MCF 10A (cell line): ENCODE measurements at places on chromosomes 2 and 18.

DNA sequence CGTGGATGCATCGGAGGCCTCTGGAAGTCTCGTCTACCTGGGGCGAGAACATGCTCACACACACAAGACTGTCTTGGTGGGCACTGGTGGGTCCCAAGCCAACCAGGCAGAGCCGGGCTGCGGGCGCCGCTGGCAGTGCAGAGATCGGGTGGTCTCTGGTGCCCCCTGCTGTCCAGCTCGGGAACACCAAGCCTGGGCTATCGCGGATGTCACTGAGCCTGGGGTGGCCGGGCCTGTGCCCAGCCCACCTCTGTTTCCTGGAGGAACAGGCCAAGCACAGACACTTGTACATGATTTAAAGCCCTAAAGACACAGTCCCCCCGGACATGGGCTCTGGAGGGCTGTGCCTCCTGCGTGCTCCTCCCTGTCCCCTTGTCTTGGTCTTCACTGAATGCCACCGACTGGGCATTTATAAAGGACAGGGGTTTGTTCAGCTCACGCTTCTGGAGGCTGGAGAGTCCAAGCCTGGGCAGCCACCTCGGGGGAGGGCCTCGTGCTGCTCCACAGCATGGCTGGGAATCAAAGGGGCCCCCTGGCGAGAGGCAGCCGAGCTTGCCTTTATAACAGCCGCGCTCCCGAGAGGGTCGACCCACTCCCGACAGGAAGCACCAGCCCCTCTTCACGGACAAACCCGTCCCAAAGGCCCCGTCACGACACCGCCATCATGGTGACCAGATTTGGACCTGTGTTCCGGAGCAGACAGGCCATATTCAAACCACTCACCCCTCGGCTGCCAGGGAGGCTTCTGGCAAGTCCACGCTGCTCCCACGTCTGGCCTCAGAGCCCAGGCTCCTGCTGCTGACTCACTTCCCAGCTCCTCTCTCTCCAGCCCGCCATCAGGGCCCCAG is 3.6 kb upstream of the OTOS start:
- H3K4me3 ChIP-seq, result no peak overlapping the region
- no peak overlapping the region for H3K27ac ChIP-seq
- H3K4me1 ChIP-seq, result no peaks in the 10 kb centered on the region
- H3K27me3 ChIP-seq, result peaks cover 24% of the 10 kb centered on the region

GRCh38 chr2:96409081-96409819 is 73.7 kb downstream of the NCAPH start:
- H3K36me3 ChIP-seq, result no peaks in the 10 kb centered on the region
- peak overlapping the region; percentile 20 for H3K27ac ChIP-seq
- peaks cover 23% of the 10 kb centered on the region for H3K4me1 ChIP-seq
- H3K27me3 ChIP-seq, result peaks cover 12% of the 10 kb centered on the region
- no peak overlapping the region for H3K4me3 ChIP-seq

GRCh38 chr2:126857502-126857901 is 41.2 kb upstream of the TEX51 start:
- H3K27ac ChIP-seq, result no peak overlapping the region
- no peak for DNase-seq
- H3K4me3 ChIP-seq, result no peak overlapping the region
- peaks cover 17% of the 10 kb centered on the region for H3K27me3 ChIP-seq
- H3K4me1 ChIP-seq, result no peaks in the 10 kb centered on the region

DNA sequence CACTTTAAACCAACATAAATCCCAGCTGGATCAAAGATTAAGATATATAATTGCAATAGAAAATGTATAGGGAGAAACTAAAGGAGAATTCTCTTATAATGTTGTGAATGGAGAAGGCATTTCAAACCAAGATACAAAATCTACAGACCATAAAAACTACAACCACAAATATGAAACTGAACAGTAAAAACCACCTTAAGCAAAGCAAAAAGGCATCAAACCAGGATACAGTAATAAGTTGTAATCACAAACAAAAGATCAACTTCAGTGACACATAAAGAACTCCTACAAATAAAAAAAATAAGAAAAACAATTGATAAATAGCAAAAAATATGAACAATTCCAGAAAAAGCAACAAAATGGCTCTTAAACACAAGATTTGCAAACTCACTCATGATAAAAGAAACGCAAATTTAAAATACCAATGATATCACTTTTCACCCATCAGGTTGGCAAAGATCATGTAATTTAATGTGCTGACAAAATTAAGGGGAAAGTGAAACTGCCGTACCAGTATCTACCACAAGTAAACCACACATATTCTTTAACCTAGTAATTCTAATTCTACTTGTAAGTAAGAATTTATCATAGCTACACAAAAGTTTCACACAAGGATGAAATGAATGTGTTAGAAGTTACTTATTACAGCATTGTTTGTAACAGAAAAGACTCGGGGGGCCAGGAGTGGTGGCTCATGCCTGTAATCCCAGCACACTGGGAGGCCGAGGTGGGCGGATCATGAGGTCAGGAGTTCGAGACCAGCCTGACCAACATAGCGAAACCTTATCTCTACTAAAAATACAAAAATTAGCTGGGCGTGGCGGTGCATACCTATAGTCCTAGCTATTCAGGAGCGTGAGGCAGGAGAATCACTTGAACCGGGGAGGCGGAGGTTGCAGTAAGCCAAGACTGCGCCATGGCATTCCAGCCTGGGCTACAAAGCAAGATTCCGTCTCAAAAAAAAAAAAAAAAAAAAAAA is 101.9 kb downstream of the USP34 start:
- H3K4me3 ChIP-seq, result no peak overlapping the region
- H3K27me3 ChIP-seq, result no peaks in the 10 kb centered on the region
- H3K36me3 ChIP-seq, result peaks cover 54% of the 10 kb centered on the region

- H3K36me3 ChIP-seq, result peaks cover 4% of the 10 kb centered on the region
- no peak for DNase-seq
- H3K4me1 ChIP-seq, result peaks cover 8% of the 10 kb centered on the region
Measured at GRCh38 chr2:108565778-108566375, 31.6 kb downstream of the LIMS1 start.

DNA sequence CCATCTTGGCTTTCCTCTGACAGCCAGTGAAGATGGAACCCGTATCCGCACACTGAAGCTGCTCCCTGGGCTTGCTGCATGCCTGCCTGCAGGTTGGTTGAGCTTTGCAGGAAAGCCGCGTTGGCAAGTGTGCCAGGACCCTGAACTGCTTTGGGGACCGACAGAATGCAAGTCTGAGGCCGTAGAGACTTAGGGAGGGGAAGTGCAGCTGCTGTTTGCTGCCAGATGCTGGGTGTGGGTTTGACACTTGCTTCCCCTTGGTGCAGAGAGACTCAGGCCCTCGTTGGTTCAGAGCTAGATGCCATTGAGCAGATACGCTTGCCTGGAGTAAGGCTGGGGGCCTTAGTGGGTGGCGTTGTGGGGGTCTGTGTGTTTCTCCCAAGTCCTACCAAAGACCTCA is 13.1 kb upstream of the PHLPP1 start:
- H3K4me1 ChIP-seq, result no peaks in the 10 kb centered on the region
- no peaks in the 10 kb centered on the region for H3K36me3 ChIP-seq
- DNase-seq, result no peak

DNA sequence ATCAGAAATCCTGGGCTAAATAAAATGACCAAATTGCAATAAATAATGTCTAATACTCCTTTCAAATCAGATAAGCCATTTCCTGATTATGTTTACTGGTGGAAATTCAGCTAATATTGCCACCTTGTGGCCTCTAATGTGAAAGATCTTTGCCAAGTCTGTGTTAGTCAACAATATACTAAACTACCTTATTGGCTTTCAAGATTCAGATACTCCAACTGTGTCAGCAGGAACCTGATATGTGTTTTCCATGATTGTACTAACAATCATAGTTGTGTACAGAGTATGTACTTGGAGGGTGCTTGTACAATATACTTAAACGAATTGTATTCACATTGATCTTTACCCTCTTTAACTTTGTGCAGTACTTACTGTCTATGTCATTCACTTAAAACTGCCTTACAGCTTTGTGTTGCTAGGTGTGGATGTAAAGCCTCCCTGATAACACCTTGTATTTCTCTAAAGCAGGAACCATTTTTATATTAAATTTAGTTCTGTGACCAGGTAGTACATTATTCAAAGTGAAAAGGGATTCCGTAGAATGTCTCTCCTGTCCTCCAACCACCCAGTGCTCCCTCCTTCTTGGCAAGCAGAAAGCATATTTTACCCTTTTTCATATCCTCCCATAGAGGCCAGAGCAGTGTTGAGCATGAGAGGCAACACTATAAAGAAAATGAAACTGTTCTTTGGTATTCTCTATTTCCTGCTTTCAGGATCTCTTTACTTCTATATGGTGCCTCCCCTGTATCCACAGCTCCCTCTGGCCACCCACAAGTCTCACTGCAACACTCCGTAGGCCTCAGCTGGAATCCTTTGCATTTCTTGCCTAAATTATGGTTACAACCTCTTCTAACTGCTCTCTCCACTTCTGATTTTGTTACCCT is 75.2 kb upstream of the C2orf15 start:
- H3K4me3 ChIP-seq, result no peak overlapping the region
- H3K27me3 ChIP-seq, result no peaks in the 10 kb centered on the region

DNA sequence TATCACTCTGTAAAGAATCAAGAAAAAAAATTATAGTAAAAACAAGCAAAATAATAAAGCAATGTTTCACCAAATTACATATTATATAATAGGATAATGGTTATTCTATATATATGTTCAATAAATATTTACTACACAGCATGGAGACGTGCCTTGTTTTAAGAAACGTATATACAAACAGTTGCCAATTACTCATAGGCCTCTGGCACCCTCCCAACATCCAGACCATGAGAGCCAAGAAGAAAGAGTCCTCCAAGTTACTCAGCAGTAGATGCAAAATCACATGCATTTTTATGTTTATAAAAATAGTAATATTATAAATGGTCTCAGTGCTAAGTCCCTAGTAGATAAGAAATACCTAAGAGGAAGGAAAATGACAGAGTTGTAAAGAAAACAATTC is 64.8 kb downstream of the REV1 start:
- H3K27me3 ChIP-seq, result no peaks in the 10 kb centered on the region
- no peak overlapping the region for H3K4me3 ChIP-seq
- H3K36me3 ChIP-seq, result peaks cover 69% of the 10 kb centered on the region
- H3K4me1 ChIP-seq, result peaks cover 10% of the 10 kb centered on the region
- peak; percentile 89 for DNase-seq

DNA sequence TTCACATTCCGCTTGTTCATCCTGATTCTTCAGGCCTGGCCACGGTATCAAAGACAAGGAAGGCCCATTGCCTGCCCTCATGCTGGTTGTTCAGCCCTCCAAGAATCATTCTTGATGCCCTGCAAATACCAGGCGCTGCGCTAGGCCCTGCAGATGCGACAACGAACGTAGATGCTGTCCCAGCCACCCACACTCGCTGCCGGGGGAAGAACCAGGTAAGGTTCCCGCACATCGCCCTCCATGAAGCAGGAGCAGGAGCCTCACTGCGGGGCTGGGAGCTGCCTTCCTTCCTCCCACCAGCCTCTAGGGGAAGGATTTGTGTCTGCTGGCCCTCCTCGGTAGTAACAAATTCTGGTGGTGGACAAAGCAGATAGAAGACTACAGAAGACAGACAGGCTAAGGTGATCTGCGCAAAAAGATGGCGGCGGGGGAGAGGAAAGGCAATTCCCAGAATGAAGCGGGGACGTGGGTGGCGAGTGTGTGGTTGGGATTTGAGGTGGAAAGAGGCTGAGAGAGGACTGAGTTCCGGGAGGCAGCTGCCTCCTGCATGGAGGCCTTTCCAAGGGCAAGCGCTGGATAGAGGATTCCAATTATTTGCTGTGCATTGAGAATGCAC is 19.8 kb upstream of the GPR55 start:
- H3K4me1 ChIP-seq, result peaks cover 5% of the 10 kb centered on the region
- H3K4me3 ChIP-seq, result no peak overlapping the region
- no peaks in the 10 kb centered on the region for H3K27me3 ChIP-seq
- no peaks in the 10 kb centered on the region for H3K36me3 ChIP-seq
- H3K27ac ChIP-seq, result no peak overlapping the region
- DNase-seq, result no peak

DNA sequence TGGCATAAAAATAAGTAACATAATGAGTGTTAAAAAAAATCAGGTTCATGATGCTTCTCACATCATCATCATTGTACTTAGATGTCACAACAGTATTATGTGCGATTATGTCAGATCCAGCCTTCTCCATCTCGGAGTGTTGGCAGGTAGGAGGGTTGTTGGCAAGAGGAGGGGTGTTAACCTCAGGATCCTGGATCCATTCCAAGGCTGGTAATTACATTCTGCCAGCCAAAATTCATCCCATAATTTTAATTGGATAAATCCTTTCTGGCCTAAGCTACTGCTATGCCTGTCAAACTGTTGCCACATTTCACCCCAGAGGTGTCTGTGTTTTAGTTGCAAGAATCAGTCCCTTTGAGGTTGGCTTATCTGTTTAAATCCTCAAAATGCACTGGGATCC is 891 bp upstream of the FTCDNL1 start:
- H3K4me3 ChIP-seq, result peak overlapping the region; percentile 93
- peak; percentile 48 for DNase-seq
- H3K27me3 ChIP-seq, result peaks cover 57% of the 10 kb centered on the region
- H3K27ac ChIP-seq, result no peak overlapping the region

DNA sequence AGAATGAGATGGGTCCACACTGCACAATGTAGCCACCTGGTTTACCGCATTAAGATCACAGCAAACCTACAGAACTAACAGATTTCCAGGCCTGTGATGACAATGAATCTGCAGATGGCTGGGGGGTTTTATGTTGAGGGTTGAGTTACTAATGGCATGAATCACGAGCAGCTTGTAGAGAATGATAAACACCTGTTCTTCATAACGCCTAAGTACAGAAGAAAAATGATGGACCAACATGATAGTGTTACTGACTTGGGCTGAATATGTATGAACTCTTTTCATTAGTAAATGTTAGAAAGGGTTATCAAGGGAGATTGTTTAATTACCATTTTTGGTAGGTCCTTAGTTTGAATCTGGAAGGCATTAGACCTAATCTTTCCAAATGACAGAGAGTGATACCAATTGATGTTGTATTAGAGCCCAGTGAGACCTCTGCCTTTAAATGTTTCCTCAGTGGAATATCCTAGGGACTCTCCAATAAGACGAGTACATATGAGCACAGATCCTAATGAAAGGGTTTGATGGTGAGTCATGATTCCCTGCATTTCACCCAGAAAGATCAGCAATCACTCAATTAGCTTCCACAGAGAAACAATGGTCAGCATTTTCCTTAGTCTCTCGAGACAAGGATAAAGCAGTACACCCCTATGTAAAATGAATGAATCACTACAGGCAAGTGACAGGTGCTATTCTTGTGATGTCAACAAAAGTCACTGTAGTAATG is 243.8 kb downstream of the DLGAP1 start:
- no peak for DNase-seq
- H3K36me3 ChIP-seq, result no peaks in the 10 kb centered on the region
- no peaks in the 10 kb centered on the region for H3K4me1 ChIP-seq
- no peak overlapping the region for H3K27ac ChIP-seq

DNA sequence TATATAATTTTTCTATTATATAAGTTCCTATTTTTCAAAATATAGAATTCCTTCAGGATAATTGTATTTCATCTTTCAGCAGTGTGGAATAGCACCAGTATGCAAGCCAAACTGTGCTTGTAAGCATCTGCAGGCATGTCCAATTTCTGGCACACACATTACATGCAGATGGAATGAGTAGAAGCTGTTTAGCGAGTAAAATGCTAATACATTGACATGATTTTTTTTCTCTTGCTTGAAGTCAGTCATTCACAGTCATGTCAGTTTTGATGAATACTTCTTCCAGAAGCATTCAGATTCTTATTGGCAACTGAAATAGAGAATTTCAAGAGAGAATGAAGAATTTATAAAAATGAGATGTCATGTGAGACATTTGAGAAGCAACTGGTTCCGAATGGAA is 109.4 kb downstream of the CERS6 start:
- no peaks in the 10 kb centered on the region for H3K27me3 ChIP-seq
- H3K27ac ChIP-seq, result peak overlapping the region; percentile 87
- DNase-seq, result no peak
- H3K4me3 ChIP-seq, result peak overlapping the region; percentile 28

- H3K27me3 ChIP-seq, result no peaks in the 10 kb centered on the region
- H3K36me3 ChIP-seq, result peaks cover 6% of the 10 kb centered on the region
- no peak overlapping the region for H3K4me3 ChIP-seq
- DNase-seq, result no peak
- H3K4me1 ChIP-seq, result peaks cover 5% of the 10 kb centered on the region
Measured at GRCh38 chr2:201255408-201256033, 4.8 kb upstream of the CASP8 start.
